ENCODE measurements at places on chromosomes 7 and 10.

GRCh38 chr7:38463277-38464225 is 167.6 kb downstream of the AMPH start:
- peak; percentile 49 for DNase-seq

DNA sequence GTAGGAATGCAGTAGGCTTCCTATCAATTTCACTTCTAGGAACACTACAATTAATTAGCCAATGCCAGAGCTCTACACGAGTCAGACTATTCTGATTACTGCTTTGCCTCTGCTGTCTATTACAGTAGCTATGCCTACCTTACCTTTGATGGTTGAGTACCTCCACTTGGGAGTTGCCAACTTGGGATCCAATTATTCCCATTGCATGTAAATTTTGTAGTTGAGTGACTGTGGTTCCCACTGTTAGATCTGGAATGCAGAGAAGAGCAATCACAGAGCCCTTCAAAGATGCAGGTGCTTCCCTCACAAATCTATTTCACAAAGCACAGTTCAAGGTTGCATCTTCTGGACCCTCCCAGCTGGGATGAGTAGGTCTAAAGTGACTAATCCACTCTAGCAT is 62.9 kb upstream of the AASS start:
- DNase-seq: no peak

- no peak for DNase-seq
Observed at GRCh38 chr7:30244340-30244739, 40.1 kb upstream of the ZNRF2 start.

- no peak for DNase-seq
Observed at GRCh38 chr7:100886142-100886935, 3.2 kb downstream of the UFSP1 start.

GRCh38 chr10:28734938-28735759 is 57.8 kb downstream of the BAMBI start:
- peak; percentile 92 for DNase-seq

DNA sequence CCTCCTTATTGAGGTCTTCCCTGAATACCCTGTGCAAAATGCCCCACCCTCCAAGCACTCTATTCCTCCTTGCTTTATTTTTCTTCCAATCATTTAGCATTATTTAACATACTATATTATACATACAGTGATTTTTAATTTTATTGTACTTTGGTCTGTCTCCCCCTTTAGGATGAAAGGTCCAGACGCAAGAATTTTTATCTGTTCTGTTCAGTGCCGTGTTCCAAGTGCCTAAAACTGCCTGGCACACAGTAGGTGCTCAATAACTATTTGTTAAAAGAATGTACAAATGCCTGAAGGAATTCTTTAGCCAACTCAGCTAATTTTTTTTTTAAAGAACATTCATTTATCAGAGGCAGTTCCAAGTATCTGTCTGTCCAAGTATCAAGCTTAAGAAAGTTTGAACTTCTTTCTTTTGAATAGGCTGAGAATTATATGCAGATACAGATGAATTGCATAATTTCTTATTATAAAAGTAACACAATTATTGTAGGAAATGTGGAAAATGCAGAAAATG is 34.1 kb upstream of the SLC25A13 start:
- DNase-seq: no peak

- DNase-seq: no peak
Observed at GRCh38 chr10:91983416-91983815, 59.8 kb downstream of the BTAF1 start.

DNA sequence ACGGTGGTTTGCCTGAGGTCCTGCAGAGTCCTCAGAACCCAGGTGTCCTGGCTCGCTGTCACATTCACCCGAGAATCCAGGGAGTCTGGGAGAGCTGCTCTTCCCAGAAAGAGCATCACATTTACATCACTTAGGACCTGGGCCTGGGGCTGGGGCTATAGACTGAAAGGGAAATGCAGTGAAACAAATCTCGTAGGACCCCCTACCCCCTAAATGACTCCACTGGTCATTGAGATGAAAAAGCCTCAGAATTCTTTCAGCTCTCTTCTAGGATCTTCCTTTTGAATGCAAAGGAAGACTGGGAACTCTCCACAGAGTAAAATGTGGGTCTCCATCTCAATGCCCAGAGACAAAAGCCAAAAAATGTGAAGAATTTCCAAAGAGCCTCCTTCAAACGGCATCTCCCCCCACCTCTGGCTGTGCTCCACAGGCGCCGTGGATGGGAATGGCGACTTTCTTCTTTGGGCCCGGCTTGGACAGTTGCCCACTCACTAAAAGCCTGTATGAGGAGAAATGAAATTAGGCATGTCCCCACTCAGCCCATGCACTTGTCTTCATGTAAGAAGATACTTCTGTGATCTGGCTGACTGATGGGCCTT is 49.0 kb upstream of the PODXL start:
- no peak for DNase-seq

Data from adipocyte (in vitro differentiated cells).